Stimulated activated CD4-positive, alpha-beta T cell treated with anti-CD3 and anti-CD28 coated beads, Interleukin-4, amount 100 ng/mL, for 1 hour (primary cell): ENCODE measurements at places on chromosomes 6 and 20.

GRCh38 chr6:33622456-33623431 is 1.6 kb downstream of the ITPR3 start:
- DNase-seq, result no peak

DNA sequence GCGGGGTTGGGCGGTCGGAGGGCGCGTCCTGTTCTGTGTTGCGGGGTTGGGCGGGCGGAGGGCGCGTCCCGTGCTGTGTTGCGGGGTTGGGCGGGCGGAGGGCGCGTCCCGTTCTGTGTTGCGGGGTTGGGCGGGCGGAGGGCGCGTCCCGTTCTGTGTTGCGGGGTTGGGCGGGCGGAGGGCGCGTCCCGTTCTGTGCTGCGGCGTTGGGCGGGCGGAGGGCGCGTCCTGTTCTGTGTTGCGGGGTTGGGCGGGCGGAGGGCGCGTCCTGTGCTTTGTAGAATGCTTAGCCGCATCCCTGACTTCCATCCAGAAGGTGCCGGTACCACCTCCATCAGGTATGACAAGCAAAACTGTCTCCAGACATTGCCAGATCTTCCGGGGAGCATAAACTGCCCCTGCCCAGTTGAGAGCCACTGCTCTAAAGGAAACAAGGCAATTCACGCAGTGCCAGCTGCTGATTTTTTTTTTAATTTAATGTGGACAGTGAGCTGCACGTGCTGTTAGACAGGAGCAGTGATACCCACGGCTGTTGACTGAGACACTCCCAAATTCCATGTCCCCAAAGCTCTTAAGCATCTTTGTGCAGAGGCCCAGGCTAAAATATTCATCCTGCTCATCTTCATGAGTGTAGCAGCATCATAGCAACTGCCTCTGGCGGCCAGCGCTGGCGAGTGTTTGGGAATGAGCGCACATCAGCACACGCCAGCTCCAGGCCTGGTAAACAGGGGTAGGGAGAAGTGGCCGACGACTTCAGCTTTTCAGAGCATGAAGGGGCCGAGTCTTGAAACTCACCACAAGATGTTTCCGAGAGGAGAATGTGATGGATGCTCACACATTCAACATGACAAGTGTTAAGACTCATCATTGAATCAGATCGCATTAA is 284.4 kb upstream of the CDH4 start:
- DNase-seq, result no peak

- no peak for DNase-seq
These were observed 59.2 kb upstream of the POU3F2 start for GRCh38 chr6:98775205-98775604.

- no peak for DNase-seq
These were observed 2.3 kb upstream of the BTN2A1 start for GRCh38 chr6:26455357-26455970.

- no peak for DNase-seq
These were observed 1.5 kb downstream of the AGER start for GRCh38 chr6:32182555-32182981.

GRCh38 chr20:44644667-44645131 is 6.8 kb downstream of the ADA start:
- peak; percentile 36 for DNase-seq

DNA sequence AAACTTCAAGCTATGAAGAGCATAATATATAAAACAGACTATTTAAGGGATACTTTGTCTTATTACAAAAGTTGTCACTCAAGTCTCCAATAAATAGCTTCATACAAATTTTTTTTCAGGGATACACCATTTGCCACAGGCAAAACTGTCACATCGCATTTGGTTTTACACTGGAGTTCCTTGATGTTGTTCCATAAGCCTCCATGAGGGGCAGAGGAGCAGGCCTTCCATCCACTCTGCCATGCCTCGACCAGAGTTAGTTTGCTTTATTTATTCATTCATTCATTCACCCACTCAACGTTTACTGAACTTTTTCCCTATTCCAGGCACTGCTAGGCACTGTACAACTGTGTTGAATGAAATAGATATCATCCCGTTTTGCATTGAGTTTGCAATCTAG is 246.6 kb downstream of the PHF3 start:
- no peak for DNase-seq

GRCh38 chr6:18410412-18410811 is 23.3 kb downstream of the RNF144B start:
- no peak for DNase-seq

GRCh38 chr6:32192608-32193039 is at the start of gene GPSM3:
TSS of gene GPSM3 (minus strand) at chr6:32192643. CDS start at chr6:32192513, 130 bp downstream.
- DNase-seq, result peak; percentile 51

GRCh38 chr6:19833947-19834346 is 3.2 kb upstream of the ID4 start:
- no peak for DNase-seq

- no peak for DNase-seq
These were observed 188.6 kb downstream of the PRL start for GRCh38 chr6:22108199-22108598.

DNA sequence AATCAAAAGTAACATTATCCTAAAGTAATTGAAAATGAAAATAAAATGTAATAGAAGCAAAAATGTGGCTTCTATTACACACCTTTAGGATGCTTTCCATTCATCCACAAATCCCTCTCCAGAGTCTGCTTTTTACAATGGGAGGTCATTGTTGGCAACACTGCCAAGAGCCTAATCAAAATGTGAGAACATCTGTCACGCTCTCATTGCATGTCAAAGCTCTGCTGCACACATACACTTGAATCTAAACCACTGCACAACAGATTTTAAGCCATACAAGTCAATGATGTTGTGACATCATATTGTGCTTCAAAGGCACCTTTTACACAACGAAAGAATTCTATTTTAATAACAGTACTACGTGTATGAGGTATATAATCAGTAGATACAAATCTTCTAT is 82.1 kb downstream of the PREP start:
- no peak for DNase-seq

DNA sequence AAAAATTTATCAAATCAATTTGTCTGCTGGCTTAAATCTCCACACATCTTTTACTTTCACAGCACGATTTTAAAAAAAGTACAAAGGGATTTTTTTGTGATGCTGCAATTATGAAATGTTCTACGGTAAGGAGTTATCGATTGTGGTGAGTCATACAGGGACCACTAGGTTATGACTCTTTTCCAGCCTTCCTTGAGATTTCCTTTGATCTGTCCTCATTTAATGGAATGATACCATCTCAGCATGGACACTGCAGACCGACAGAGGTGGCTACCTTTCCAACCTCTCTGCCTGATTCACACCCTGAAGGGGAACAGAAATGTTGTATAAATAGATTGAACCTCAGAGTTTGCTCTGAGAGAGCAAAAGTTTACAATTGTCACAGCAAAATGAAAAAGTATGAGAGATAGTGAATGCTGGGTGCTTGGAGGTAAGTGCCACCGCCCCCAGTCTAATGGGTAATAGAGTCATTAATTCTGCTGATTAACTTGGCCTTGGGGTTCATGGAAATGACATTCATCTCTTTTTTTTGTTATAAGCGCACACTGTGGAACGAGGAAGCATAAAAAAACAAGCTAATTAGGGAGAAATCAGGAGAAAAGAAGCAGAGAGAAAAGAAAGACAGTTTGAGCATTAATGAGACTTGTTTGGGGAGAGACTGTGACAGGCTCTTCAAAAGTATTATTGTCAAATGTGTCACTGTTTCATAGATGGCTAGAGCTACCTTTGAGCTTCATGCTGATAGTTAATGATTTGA is 306.0 kb downstream of the RNF144B start:
- DNase-seq, result no peak

DNA sequence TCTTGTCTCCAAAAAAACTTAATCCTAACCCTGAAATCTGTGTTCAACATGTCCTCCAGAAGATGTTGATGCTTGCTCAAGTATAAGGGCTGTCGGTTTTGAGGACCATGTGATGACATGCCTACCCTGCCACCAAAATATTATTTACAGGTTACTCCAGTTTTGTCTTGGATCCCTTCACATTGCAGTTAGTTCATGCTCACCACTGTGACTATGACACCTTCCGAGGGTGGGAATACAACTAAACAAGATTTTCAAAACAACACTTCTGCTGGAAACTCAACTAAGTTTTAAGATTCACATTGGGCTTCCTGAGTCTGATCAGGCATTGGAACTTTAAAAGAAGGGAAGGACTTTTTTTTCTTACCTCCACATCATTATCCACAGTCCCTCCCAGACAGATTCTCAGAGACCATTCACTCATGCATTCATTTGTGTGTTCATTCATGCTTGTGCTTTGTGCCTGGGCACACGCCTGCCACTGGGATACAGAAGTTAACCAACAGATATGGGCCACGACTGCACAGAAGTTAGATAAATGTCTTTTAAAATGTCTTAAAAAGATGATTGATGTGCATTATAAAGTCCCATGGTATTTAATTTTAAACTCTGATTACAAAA is 118.7 kb upstream of the GJE1 start:
- no peak for DNase-seq

- no peak for DNase-seq
These were observed 198.4 kb upstream of the SOX4 start for GRCh38 chr6:21395121-21395520.

- no peak for DNase-seq
These were observed 98.5 kb downstream of the TFAP2A start for GRCh38 chr6:10316373-10316721.

- DNase-seq, result no peak
These were observed 101.2 kb downstream of the TTLL2 start for GRCh38 chr6:167426084-167426483.

DNA sequence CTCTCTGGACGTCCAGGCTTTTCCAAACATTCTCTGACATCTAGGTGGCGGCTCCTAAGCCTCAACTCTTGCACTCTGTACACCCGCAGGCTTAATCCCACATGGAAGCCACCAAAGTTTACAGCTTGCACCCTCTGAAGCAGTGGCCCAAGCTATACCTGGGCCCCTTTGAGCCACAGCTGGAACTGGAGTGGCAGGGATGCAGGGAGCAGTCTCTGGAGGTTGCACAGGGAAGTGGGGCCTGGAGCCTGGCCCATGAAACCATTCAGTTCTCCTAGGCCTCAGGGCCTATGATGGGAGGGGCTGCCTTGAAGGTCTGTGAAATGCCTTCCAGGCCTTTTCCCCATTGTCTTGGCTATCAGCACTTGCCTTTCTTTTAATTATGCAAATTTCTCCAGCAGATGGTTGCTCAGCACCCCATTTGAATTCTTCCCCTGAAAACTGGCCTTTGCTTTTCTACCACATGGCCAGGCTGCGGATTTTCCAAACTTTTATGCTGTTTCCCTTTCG is 64.9 kb downstream of the IRF4 start:
- DNase-seq, result no peak

DNA sequence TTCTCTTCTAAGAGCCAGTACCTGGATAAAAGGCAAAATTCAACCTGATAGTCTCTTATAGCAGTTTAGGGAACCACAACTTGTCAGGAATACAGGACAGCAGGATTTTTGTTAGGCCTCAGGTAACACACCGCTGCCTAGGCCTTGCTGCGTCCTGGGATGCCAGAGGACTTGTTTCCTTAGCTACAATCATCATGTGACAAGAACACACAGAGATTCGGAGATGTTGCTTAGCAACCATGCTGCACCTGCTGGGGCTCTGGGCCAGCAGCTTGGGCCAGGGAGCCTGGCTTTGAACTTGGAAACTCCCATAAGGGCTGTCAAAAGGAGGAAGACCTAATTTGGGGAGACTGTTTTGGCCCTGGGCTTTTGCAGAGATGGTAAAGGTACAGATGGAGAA is 36.1 kb upstream of the CHD6 start:
- no peak for DNase-seq

DNA sequence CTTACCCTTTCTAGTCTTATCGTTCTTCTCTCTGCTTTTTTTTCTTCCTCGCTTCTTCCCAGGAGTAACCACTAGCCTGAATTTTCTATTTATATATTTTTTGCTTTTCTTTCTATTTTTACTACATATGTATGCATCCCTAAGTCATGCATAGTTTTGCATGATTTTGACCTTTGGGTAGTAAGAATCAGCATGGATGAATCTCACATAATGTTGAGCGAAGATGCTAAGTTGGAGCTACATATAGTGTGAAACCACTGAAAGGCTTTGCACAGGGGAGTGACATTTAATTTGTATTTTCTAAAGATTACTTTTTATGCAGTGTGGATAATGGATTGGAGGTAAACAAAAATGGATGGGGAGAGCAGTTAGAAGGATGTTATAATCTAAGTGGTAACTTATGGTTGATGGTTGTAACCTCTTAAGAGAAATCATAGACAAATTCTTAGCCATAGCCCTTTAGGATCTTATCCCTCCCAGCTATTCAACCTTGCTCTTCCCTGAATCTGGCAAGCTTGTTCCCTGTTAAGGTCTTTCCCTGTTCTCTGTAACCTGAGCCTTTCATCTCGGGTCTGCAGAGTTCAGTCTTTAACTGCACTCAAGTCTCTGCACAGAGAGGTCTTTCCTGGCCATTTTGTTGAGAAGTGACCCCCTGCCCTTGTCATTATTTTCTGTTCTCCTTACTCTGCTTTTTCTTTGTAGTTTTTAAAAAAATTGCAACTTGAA is 18.0 kb downstream of the PEX7 start:
- DNase-seq, result no peak

- DNase-seq, result no peak
These were observed 4.1 kb downstream of the RBM38 start for GRCh38 chr20:57395111-57395966.

GRCh38 chr20:52191132-52191915 is at the start of gene ZFP64:
TSS of gene ZFP64 (minus strand) at chr20:52191779. CDS start at chr20:52191636, 143 bp downstream.
- peak; percentile 72 for DNase-seq

DNA sequence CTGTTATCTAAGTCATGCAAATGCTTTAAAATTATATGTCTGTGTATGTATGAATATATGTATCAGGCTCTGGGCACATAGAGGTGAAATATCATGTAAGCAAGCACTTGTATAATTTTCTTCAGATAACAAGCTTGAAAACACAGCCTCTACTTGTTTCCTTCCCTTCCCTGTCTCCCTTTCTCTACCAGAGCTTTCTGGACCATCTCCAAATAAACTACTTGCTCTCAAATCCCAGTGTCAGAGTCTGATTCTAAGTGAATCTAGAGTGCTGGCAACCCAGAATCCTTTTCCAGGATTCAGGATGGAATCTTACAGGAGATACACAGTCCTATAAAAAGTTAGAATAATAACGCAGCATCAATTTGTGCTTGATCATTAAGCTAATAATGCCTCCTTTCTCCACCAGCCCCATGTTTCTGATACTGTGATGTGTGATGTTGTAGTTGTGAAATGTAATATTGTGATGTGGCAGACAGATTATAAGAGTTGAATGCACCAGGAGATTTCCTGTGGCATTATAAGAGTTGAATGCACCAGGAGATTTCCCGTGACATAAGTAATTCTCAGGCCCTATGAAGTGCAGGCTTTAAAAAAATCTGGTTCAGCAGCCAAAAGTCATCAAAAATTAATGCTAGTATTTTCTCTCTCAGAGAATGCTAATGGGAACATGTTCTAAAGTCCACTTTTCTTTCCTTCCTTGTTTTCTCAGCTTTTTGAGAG is 89.6 kb downstream of the PCSK2 start:
- DNase-seq, result no peak

- no peak for DNase-seq
These were observed 638 bp upstream of the MYL9 start for GRCh38 chr20:36540551-36541211.

DNA sequence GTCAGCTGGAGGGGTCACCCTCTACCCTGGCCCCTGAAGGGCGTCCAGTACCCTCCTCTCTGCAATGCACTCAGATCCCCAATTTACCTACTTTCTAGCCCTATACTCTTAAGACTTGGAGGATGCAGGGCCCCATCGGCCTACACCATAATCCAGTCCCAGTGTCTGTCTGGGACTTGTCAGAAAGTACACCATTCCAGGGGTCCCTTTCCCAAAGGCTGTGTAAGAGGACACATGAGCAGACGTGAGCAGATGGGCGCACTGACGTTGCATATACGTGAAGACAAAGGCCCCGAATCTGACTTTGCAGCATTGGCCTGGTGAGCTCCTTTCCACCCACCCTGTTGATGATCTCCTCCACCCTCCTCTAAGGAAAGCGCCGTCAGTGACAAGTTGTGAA is 20.9 kb upstream of the SMOC2 start:
- no peak for DNase-seq
